Naive thymus-derived CD8-positive, alpha-beta T cell (primary cell): ENCODE measurements at places on chromosomes 1 and 21. TPM values are rescaled to one million over a fixed set of nuclear protein-coding genes. Genes with fewer than 3 reads are reported as not detected.

The SLC39A1 gene
- 35.2 TPM for polyA plus RNA-seq

The AUNIP gene
- not detected for polyA plus RNA-seq

The XKR8 gene
- polyA plus RNA-seq = 14.4 TPM

The ACTN2 gene
- not detected for polyA plus RNA-seq

- no peak for DNase-seq
Observed at GRCh38 chr1:232797856-232798510, 7.2 kb upstream of the MAP10 start.

DNA sequence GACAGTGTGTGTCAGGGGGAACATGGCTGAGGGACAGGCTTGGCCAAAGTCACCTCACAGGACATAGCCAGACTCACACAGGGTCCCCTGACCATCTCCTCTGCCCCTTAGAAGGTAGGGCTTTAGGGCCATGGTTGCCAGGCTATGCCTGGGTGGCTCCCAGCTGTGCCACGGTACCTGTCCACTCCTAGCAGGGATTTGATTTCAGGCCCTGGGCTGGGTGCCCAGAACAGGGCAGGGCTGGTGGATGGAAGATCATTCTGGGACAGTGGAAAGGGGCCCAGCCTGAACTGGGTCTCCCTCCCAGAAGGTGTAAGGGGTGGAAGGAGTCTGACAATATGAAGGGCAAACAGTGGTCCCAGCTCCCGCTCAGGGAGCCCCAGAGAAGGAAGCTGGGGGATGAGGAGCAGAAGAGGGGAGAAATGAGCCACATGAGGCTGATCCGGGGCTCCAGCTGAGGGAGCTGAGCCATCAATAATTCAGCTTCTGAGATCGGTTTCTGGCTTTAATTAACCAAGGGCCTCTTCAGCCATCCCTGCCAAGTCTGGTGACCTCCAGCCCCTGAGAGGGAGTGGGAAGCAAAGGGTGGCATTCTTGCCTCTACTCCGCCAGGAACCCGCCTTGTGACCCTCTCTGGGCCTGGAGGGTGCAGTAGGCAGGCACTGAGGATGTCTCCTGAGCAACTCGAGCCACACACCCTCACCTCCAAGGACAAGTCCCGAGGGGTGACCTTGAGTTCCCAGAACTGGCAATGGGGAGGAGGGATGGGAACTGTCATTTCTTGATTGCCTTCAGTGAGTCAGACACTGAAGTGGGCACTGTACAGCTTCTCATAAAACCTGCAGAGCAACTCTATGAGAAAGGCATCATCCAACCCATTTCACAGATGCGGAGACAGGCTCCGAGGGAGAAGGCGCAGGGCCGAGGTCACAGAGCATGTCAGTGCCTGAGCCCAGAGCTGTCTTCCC is 2.1 kb downstream of the CD164L2 start:
- DNase-seq = no peak

DNA sequence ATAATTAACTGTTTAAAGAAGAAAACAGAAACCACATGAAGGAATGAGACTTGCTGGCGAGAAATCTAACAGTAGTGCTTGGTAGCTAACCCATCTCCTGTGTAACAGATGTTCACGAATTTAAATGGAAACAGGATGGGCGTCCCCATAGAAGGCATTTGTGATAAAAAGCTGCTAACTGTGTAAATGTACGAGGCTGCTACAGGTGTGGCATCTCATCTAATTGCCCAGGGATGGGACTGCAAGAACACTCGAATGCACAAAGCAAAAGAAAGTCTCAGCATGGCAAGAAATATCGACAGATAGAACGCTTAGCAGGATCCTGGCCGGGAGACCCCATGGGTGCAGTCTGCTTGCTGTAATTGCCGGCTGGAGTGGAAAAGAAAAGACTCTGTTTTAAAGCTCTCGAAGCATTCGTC is 112.7 kb downstream of the RUNX1 start:
- peak; percentile 24 for DNase-seq

DNA sequence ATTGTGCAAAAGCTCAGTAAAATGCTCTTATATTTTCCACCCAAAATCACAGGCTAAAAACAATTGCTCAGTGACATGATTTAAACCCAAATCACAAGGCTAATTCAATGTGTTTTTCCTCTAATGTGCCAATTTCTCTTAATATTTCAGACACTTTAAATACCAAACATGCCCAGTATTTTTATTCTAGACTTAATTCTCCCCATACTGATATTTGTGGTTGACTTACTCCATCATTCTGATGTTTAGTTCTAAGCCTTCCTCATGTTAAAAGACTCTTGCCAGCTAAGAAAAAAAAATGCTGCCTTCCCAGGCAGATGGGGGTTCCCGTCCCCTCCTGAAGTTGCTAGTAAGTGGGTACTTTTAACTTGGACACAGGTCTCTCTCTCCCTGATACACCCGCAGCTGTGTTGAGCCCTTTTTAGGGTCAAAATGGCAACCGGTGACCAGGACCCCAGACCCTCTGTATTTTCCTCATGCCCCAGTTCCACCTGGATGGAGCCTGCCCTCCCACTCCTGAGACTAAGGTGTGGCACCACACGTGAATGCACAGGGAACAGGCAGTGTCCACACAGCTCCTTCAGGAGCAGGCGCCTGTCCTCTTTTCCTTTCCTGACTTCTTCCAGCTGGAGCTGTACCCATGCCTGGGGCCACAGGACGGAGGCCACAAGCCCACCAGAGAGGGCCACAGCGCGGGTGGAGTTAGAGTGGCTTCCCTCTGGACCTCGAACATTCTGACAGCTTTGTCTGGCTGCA is 118.9 kb downstream of the RIPK4 start:
- DNase-seq = no peak

GRCh38 chr1:70552662-70553566 is 141.8 kb downstream of the CTH start:
- DNase-seq = no peak

GRCh38 chr1:3020263-3020909 is 881 bp upstream of the ACTRT2 start:
- DNase-seq = no peak

GRCh38 chr1:87115317-87115890 is 201.0 kb downstream of the HS2ST1 start:
- DNase-seq = no peak
